Esophagus squamous epithelium (tissue), 5 donors: ENCODE measurements at places on chromosomes 5 and 9.

- no peak for DNase-seq
Observed at GRCh38 chr5:143214890-143215289, 188.6 kb downstream of the NR3C1 start.

DNA sequence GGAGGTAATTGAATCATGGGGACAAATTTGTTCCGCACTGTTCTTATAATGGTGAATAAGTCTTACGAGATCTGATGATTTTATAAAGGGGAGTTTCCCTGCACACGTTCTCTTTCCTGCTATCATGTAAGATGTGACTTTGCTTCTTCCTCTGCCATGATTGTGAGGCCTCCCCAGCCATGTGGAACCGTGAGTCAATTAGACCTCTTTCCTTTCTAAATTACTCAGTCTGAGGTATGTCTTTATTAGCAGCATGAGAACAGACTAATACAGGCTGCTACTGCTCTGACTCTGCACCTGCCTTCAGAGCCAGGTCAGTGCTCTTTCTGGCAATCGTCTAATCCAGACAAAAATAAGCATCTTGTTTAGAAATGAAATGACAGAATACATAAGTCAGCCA lies 479.2 kb upstream of the TUSC1 start:
- no peak for DNase-seq

GRCh38 chr5:140108093-140109017 lies 5.6 kb upstream of the PURA start:
- no peak for DNase-seq

GRCh38 chr9:89745601-89746376 lies 141.0 kb downstream of the GADD45G start:
- no peak for DNase-seq

DNA sequence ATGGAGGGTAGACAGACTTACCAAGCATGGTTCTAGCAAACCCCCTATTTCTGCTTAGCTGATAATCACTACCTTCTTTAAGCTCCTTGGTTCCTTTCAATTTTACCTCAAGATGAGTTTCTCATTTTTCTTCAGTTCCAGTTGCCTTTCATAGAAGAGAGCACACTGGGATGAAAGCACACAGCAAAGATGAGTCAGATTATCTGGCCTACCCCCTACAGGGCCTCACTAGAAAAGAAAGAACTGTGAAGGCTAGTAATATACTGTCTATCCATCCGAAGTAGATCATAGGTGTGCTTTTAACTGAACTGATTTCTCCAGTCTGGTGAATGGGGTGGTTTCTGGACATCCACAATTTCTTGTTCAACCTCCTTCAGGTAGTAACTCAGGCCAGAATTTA lies 122.5 kb downstream of the TRPM3 start:
- no peak for DNase-seq

GRCh38 chr9:77883133-77883532 lies 148.5 kb downstream of the GNAQ start:
- DNase-seq: no peak

GRCh38 chr5:132896685-132897084 lies 23.2 kb downstream of the LEAP2 start:
- DNase-seq: no peak

DNA sequence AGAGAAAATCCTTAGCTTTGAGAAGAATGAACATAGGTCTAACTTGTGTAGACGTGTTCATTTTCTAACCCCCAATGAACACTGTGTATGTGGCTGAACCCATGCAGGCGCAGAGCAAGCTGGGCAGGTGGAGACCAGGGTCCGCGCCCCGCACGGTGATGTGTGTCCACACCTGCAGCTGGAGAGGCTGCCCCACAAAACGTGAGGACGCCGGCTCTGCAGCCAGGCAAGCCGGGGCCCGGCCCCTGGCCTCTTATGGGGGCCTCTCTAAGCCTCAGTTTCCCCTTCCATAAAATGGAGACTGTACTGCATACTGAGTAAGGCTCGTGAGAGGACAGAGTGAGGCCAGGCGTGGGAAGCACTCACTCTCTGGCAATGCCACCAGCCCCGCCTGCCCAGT lies 124.7 kb upstream of the RAPGEF1 start:
- DNase-seq: no peak

GRCh38 chr5:142626786-142627185 lies 59.1 kb downstream of the FGF1 start:
- no peak for DNase-seq

- DNase-seq: no peak
Observed at GRCh38 chr9:21135736-21136135, 5.9 kb downstream of the IFNW1 start.

DNA sequence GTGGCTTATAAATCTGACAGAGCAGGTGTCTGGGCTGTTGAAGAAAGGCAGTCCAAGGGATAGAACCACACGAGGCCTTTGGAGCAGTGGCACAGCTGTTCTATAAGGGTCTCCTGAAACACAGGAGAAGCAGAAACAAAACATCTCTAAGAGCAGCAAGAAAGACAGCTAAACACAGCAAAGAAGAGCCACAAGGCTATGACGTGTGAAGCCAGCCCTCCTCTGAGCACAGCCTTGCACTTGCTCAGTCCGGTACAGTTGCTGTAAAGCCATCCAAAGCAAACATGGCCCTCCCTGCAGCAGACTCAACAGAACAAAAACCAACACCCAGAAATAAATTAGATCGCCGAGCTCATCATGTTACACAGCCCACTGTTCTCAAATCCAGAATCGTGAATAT lies 2.6 kb upstream of the GZMK start:
- DNase-seq: no peak

DNA sequence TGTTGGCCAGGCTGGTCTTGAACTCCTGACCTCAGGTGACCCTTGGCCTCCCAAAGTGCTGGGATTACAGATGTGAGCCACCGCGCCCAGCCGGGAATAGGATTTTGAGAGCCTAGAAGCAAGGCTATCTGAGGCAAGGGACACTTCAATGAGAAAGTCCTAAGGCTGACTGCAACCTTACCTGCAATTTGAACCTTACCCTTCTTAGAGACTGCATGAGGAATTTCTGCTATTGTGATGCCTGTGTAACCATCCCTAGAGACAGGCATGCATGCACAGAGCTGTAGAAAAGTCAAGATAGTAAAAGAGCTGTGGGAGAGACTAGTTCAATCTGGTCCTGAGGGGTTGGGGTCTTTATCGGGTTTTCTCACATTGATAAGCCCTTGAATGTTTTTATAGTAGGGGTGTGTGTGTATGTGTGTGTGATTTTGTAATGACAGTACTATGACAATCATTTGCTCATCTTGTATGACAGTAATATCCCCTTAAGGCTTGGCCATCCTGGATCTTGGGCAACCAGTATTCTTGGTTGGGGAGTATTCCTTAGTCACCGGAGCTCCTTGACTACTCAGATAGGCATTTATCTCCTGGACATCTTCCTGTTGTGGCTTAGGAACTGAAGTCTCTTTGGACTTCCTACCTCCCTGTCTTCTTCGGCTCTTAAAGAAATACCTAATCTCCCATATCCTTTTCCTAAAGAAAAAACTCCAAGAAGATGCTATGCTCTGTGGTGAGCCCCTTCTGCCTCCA lies 11.2 kb downstream of the DNAJB5 start:
- DNase-seq: no peak

DNA sequence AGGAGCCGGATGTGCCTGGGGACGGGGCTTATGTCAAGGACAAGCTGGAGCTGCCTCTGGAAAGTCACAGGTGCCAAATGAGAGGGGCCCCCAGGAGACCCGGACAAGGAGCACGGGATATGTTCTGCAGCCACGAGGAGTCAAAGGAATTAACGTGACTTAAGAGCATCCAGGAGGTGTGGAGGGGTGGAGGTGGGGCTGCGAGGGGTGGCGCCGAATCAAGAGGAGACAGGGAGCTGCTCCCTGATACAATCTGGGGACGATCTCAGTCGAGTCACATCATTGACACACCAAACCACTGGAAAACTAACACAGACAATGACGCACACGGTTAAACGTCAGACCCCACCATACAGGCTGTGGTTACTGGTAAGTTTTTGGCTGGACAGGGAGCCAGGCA lies 10.4 kb downstream of the CCDC127 start:
- no peak for DNase-seq

- DNase-seq: no peak
Observed at GRCh38 chr5:132859889-132860437, 6.3 kb downstream of the GDF9 start.

- no peak for DNase-seq
Observed at GRCh38 chr9:131487001-131487400, 15.7 kb upstream of the POMT1 start.

- DNase-seq: no peak
Observed at GRCh38 chr5:14614490-14614889, 32.9 kb downstream of the OTULINL start.

GRCh38 chr5:2746561-2747032 lies 4.9 kb downstream of the IRX2 start:
- DNase-seq: no peak

DNA sequence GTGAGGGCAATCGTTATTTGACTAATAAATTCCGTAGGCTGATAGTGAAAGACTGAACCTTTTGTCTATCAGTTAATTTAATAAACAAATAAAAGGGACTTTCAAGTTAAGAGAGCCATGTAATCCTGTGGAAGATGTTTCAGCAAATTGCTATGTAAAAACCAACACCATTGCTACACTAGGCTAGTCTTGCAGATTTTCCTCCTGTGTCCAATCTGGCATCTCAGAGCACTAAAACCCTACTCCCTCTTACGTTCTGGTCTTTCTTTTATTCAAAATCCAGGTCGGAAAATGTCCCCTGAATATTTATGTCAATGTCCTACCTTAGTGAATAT lies 478.8 kb upstream of the TNC start:
- no peak for DNase-seq

GRCh38 chr5:10630126-10630525 lies 66.3 kb downstream of the ANKRD33B start:
- no peak for DNase-seq

- no peak for DNase-seq
Observed at GRCh38 chr9:34070606-34071324, 22.1 kb upstream of the UBAP2 start.

- DNase-seq: no peak
Observed at GRCh38 chr9:130122456-130122855, 49.7 kb upstream of the NCS1 start.

GRCh38 chr9:113952676-113953075 lies 76.6 kb downstream of the ZNF618 start:
- DNase-seq: no peak
